ENCODE measurements at places on chromosomes 12 and 14.

GRCh38 chr12:132021965-132022364 lies 72.2 kb downstream of the EP400 start:
- no peak for DNase-seq

DNA sequence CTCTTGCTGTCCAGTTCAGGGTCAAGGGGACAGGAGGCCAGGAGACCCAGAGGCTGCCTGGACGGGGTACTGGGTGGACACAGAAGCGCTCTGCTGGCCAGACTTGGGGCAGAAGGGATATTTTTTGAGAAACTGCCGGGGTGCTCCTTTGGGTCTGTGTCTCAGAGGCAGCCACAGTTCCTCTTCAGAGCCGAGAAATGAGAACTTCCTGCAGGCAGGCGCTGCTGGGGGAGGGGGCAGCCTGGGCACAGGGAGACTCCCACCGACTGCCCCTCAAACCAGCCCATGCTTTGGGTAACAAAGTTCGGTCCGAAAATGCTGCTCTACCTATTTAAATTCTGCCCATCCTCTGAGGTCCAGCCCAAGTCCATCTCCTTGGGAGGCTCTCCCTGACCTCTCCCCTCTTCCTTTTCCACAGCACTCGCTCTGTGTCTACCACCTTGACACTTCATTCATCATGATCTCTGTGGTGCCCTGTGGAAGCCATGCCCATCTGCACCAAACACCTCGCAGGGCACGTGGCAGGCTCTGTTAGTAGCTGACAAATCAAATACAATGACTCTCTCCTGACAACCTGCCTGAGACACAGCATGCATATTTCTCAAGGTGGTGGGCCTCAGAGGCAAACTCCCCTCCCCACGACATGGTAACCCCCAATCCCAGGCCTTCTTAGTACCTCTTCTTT lies 16.4 kb downstream of the HDAC7 start:
- no peak for DNase-seq

GRCh38 chr14:84234281-84234680 lies 1295.7 kb upstream of the FLRT2 start:
- DNase-seq, result no peak

- DNase-seq, result no peak
These were observed 3.0 kb upstream of the TESC start for GRCh38 chr12:117101953-117102799.

- no peak for DNase-seq
These were observed 673 bp upstream of the TTC9 start for GRCh38 chr14:70640938-70641547.

GRCh38 chr14:71648725-71649124 lies 283.5 kb upstream of the RGS6 start:
- DNase-seq, result no peak

DNA sequence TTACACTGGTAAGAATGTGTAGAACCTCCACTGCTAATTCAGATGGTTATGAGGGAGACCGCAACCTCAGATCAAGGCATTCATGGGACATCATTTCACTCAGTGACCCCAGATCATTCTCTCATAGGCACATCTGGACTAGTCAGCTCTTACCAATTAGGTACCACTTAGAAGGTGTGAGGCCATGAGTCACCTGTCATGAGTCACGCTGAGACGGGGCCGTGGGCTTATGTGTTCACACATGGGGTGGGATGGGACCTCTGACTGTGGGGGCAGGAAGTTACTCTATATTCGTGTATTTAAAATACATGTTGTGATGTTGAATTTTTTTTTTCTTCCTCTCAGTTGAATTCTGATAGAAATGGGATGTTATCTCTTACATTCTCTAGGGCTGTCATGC lies 55.9 kb downstream of the CCDC92 start:
- peak; percentile 56 for DNase-seq

DNA sequence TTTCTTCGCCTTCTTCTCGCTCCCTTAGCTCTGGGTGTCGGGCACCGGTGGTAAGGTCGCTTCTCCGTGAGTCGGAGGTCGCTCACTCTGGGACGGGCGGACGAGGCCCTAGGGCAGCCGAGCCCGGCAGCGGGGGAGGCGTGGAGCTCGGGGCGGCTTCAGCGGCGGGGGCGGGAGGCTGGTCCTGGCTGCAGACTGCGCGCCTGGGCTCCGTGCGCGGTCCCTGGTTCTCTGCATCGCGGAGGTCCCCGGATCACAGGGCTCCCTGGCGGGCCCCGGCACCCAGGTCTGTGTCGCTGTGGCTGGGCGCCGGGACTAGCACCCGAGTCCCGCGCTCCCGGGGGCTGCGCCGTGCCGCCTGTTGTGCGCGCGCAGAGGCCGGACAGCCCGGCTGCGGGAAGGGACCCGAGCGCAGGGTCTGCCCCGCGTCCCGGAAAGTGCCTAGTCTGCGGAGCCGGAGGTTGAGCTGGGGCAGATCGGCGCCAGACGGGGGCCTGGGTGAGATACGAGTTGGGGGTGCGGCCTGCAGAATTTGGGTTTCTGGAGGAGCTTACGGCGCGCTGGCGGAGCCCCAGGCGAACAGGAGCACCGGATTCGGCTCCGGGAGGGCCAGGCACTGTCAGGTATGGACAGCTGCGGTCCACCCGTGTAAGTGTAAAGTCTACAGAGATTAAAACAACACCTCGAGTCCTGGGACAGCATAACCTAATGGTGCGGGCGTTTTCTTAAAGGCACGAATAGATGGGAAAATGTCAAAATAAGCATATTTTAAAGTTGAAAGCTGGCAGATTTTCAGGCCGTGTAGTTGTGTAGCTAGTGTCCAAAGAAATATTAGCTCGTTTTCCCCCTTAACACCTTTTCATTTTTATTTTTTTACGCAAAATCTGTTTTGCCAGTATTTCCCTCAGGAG lies 713 bp downstream of the FRMD6 start:
- DNase-seq, result no peak

DNA sequence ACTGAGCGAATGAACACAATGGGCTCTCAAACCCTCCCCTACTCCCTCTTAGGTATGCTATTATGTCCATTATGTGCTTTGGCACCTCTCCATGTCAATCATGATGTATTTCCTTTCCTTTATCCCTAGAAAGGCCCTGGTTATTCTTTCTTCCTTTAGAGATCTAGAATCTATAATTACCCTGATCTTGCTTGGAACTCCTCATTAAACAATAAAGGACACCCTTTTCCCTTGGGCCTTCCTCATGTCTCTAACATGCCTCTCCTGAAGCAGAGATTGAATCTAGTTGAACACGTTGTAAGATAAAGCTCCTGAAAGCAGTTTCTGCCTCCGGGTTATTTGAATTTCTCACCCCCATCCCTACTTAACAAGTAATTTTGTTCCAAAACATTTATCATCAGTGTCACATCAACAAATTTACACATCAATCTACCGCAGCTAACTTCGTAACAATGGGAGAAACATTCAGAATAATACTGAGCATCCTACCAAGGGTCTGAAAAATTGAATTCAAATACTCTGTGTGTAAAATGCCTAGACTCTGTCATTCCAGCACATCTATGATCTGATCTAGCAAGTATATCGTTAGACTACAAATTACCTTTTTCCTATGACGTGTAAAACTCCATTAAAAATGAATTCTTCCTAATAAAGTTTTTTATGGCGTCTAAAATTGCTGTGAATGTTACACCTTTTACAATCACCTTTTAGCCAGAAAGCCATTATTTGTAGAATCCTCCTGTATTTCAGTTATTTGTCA lies 5.4 kb downstream of the USP44 start:
- no peak for DNase-seq

DNA sequence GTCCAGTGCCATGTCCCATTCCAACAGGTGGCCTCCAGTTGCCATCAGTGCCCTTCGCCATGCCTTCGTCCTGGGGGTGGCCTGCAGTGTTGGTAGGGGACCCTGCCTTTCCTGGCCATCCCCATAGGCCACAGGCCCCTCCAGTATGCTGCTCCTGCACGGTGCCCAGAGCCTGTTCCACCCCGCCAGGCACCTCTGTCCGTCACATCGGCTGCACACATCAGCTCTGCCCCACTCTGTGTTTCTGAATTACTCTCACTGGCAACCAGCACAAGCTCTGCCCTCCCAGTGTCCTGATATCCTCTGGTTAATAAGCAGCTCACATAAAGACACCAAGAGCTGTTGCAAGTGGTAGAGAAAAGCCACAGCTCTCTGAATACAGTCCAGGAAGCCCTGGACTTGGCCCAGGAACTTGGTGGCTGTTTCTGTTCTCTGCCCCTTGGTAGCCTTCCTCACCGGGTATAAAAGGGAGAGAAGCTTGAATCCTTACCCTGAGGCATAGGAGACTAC lies 31.3 kb upstream of the ATP2A2 start:
- no peak for DNase-seq

DNA sequence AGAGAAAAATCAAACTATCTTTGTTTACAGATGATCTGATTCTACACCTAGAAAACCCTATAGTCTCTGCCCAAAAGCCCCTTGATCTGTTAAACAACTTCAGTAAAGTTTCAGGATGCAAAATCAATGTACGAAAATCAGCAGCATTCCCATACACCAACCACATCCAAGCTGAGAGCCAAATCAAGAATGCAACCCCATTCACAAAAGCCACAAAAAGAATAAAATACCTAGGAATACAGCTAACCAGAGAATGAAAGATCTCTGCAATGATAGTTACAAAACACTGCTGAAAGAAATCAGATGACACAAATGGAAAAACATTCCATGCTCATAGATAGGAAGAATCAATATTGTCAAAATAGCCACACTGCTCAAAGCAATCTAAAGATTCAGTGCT lies 265.7 kb downstream of the AEBP2 start:
- no peak for DNase-seq

DNA sequence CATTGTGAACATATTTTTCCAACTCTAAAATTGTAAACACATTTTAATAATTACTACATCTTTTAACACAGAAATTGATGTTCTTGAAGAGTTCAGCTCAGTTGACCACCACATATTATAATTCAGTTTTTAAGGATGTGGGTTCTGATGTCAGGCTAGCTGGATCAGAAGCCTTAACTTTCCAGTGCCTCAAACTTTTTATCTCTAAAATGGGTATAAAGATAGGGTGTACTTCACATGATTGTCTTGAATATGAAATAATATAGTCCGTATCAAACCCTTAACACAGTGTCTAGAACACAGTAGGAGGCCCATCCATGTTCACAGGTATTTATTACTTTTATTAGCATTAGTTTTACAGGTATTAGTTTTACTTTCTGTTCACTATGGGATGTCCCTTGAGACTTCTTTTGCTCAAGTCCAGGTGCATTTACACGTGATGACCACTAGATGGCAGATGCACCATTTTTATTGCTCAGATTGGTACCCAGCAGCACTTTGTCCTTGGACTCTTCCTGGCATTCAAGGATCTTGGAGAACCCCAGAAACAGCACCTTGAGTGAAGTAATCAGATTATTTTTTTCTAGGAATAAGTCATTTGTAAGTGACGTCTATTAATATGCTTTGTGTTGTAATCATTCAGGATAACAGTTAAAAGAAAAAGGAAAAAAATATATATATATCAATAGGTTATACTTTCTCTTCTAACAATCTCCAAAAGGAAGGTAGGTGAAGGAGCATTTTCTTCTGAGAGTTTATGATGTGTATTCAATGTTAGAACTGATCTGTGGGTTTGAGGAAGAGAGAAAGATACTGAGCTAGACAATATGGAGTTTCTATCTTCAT lies 580.2 kb downstream of the ETNK1 start:
- DNase-seq, result no peak

- DNase-seq, result no peak
These were observed 132.4 kb downstream of the BRMS1L start for GRCh38 chr14:35958499-35958898.

DNA sequence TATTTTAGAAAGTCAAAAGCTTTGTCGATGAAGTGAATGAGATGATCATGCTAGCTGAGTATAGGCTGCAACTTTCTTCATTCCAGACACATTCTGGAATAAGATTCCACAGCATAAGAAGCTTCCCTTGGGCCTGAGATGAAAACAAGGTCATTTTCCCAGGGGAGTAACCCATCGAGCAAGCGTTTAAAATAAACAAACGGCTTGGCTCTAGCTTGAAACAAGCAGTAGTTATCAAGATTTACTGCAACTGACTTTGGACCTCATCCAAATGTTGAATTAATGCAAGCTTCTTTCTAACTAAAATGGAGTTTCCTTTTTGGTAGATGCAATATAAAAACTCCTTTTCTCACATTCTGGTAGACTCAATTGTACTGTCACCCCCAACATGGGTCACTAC lies 23.0 kb downstream of the KCNJ8 start:
- DNase-seq, result no peak

GRCh38 chr14:69945912-69946311 lies 66.7 kb downstream of the SMOC1 start:
- no peak for DNase-seq

DNA sequence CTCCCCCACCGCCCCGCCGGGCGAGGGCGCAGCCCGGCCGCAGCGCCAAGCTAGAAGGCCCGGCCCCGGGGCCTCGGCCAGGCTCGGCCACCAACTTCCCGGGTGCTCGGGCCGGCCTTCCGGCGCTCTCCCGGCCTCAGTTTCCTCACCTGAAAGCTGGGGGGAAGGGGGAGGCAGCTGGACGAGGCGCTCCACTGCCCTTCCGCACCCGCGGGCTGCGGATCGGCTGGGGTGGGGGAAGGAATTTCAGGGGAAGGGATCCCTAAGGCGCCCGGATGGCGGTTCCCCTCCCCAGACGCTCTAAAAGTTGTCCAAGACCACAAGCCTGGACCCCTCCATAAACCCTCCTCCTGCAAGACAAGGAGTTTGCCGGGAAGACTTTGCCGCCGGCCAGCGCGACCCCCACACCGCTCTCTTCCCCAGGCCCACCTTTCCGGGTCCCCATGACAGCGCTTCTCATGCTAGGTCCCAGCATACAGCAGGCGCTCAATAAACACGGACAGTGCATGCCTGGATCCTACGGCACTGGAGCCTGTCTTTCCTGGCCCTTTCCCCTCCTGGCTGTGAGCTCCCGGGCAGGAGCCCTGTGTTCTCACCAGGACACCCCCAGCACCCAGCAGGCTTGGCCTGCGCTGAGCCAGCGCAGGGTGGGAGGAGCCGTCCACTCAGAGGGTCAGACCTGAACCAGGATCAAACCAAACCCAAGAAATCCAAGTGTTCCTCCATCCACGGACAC lies 18.1 kb downstream of the BEGAIN start:
- no peak for DNase-seq

DNA sequence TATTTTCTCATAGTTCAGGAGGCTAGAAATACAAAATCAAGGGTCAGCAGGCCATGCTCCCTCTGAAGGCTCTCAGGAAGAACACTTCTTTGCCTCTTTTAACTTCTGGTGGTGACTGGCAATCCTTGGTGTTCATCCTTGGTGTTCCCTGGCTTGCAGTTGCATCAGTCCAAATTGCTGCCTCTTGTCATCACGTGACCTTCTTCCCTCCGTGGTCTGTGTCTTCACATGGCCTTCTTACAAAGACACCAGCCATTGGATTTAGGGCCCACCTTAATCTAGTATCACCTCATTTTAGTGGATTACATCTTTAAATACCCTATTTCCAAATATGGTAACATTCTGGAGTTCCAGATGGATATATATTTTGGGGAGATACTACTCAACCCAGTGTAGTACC lies 7.5 kb upstream of the LRRC9 start:
- DNase-seq, result no peak

- DNase-seq, result no peak
These were observed 40.5 kb downstream of the RPS29 start for GRCh38 chr14:49545716-49546115.

DNA sequence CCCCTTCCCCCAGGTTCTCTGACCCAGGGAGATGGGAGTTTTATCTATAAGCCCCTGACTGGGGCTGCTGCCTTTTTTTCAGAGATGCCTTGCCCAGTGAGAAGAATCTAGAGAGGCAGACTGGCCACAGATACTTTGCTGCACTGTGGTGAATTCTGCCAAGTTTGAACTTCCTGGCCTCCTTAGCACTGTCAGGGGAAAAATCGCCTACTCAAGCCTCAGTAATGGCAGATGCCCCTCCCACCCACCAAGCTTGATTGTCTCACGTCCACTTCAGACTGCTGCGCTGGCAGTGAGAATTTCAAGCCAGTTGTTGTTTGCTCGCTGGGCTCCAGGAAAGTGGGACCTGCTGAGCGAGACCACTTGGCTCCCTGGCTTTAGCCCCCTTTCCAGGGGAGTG lies 31.7 kb downstream of the KLRK1 start:
- no peak for DNase-seq
